ENCODE measurements at places on chromosomes 7 and 10.

GRCh38 chr7:106630648-106631047 lies 30.3 kb downstream of the CCDC71L start:
- no peak for DNase-seq

- DNase-seq: no peak
These were observed 177.6 kb downstream of the JCAD start for GRCh38 chr10:29881811-29882210.

GRCh38 chr10:33252324-33252723 lies 82.1 kb downstream of the NRP1 start:
- DNase-seq: no peak

DNA sequence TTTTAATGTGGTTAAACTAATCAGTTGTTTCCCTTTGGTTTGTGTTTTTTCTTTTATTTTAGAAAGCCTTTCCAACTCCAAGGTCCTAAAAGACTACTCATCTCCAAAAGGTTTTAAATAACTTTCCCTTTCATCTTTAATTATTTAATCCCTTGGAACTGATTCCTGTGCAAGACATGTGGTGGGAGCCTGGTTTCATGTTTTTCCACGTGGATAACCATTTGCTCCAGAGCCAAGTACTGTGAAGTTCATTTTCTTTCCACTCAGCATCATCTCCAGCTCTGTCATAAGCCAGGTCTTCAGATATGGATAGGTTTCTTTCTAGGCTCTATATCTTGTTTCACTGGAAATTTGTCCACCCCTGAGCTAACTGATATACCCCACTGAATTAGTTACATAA lies 16.7 kb downstream of the PPP1R3C start:
- no peak for DNase-seq

DNA sequence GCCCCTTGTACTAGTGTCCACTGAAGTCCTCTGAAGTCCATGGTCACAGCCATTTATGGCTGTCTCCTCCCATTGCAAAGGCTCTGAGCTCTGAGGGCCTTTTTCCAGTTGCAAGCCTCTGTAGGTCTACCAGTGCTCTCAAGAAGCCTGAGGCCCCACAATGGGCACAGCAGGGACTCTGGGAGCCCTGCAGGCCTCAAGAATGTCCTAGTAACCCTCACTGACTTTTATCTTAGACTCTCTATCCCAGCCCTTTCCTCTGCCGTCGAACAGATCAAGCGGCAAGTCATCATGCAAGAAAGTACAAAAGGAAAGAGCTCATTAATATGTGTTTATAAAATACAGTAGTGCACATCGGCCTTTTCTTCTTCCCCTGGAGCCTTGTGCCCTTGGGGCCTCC lies 23.4 kb downstream of the VWA2 start:
- DNase-seq: no peak

GRCh38 chr7:66362136-66362535 lies 157.0 kb downstream of the TPST1 start:
- DNase-seq: no peak

DNA sequence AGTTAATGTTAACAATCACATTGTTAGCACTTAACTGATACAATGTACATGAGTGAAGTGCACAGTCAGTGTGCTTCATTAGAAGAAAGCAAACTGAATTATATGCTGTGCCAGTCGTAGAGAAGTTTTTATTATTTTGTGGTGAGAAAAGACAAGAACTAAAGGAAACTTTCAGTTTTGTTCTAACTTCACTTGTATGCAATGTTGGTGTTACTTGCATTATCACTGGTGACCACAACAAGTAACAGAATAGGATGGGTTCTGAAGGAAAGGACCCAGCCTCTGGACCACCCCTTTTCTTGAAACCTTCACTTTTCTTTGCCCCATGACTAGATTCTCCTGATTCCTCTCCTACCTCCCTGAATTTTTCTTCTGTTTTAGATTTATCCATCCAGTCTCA lies 123.3 kb upstream of the GAD2 start:
- DNase-seq: no peak

- no peak for DNase-seq
These were observed 91.1 kb downstream of the CH25H start for GRCh38 chr10:89115876-89116627.

DNA sequence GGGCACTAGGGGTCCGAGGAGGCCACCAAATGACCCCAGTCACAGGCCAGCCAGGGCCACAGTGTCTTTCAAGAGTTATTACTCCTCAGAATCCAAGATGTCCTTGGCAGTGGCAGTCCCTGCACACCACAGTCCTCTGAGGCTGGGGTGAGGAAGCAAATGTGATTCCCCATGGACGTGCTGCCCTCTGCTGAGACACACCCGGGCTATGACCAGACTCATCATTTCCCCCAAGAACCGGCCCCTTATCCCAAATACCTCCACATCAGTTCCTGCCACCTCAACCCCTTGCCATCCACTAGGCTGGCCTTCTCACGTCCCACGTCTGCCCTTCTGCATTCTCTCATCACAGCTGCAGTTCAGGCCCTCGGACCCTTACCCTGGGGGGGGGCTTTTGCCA lies 5.0 kb downstream of the PRKAG2 start:
- DNase-seq: no peak

DNA sequence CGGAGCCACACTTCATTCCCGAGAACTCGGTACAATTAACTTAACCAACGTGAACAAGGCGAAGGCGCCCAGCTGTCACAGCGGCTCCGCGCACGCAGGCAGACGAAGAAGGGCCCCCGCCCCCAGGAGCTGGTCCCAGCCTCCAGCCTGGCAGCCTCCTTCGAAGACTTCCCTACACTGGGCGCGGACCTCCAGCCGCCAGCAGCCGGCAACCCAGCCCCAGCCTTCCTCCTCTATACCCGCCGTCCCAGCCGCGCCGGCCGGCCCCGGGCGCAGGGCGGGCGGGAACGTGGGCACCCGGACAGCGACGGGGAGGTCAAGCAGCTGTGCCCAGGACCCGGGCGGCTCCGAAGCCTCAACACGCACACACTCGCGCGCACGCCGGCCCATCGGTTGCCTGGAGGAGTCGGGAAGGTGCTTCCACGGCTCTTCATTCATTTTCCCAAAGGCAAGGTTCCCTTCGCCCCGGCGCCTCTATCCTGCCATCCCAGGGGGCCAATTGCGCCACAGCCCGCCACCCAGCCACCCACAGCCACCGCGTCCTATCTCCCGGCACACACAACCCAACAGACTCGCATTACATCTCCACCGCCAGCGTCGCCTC lies 1.6 kb downstream of the CHST15 start:
- DNase-seq: no peak

DNA sequence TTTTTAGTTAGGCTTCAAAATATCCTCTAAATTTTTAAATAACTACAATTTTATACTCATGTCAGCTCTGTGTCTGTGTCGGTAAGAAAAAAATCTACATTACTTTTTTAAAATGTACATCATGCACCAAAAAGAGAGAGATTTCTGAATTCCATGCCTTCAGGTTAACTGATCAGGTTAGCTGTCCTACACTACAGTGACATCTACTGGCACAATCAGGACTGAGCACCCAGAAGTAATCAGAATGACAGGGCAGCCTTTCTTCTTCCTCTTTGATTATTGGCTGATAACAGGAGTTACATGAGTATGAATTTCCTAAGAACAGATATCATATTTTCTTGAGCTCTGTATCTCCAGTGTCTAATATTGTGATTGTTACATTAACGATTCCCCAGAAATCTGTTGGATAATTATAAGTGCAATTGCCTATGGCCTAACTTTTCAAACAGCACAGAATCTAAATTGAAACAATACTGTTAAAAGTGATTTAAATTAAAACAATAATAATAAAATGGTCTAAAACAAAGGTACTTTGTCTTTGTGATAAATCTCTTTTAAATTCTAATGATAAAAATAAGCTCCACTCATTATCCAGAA lies 41.8 kb upstream of the HYCC1 start:
- peak; percentile 58 for DNase-seq

DNA sequence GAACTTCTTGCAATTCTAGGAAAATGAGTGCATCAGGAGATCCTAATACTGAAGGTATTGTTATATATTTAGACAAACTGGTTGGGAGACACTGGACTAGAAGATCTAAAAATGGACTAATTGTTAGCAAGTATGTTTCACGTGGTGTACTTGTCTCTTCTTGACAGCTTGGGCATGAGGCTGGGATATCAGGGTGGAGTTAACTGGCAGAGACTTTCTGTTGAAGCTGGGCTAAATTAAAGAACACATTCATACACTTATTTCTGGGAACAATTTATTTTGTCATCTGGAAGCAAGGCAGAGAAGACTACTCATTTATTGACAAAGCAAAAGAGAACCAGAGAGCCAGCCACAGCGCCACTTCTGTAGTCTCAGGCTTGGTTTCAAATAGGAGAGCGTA lies 25.9 kb downstream of the TYW1 start:
- no peak for DNase-seq

DNA sequence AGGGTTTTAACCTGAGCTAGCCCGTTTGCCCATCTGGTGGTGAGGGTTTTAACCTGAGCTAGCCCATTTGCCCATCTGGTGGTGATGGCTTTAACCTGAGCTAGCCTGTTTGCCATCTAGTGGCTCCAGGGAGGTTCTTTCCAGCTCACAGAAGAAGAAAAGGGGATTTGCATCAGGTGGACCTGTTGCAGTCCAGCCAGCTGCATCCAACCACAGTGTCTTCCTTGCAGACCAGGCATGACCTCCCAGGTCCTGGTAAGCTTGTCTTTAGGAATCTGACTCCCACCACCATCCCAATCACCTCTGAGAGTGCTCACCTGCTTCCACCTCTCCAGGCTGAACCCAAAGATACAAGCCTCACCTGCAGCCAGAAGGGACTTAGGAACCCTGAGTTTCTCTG lies 62.4 kb upstream of the EMX2 start:
- no peak for DNase-seq

- DNase-seq: no peak
These were observed 3.2 kb downstream of the PYROXD2 start for GRCh38 chr10:98411768-98412167.

GRCh38 chr10:101561068-101561915 lies 26.8 kb downstream of the POLL start:
- no peak for DNase-seq

Measured in immature natural killer cell (primary cell).